Upper lobe of right lung (tissue), 1 donor: ENCODE measurements at places on chromosomes 1 and 21. TPM values are rescaled to one million over a fixed set of nuclear protein-coding genes. Genes with fewer than 3 reads are reported as not detected.

DNA sequence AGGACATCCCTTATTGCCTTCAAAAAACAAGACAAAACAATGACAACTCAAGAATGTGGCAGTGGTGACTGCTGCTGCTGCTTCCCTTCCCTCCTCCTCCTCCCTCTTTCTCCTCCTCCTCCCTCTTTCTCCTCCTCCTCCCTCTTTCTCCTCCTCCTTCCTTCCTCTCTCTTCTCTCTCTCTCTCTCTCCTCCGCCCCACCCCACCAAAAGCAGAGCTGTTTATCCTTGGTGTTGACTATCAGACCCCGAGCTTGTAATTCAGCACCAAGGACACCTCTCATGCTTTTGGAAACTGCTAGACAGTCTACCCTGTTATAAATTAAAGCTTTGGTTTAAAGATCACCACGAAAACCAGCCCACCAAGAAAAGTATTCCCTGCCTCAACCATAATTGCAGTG, 72.4 kb upstream of the IFNAR2 start:
- peaks cover 12% of the 10 kb centered on the region for H3K27me3 ChIP-seq
- H3K36me3 ChIP-seq: no peaks in the 10 kb centered on the region
- no peak for DNase-seq
- H3K27ac ChIP-seq: no peak overlapping the region
- no peaks in the 10 kb centered on the region for H3K4me1 ChIP-seq

NBPF4 gene
- not detected for total RNA-seq

GRCh38 chr21:33860332-33860879, 55.2 kb downstream of the ATP5PO start:
- no peaks in the 10 kb centered on the region for H3K27me3 ChIP-seq
- no peaks in the 10 kb centered on the region for H3K36me3 ChIP-seq
- DNase-seq: peak; percentile 46
- no peak overlapping the region for H3K27ac ChIP-seq
- H3K4me1 ChIP-seq: no peaks in the 10 kb centered on the region

GRCh38 chr1:2840036-2840809, 38.7 kb upstream of the TTC34 start:
- no peak for DNase-seq
- no peaks in the 10 kb centered on the region for H3K4me1 ChIP-seq
- H3K27me3 ChIP-seq: no peaks in the 10 kb centered on the region

GRCh38 chr1:67261680-67262079, 46.0 kb upstream of the IL12RB2 start:
- H3K36me3 ChIP-seq: no peaks in the 10 kb centered on the region
- no peak for DNase-seq
- no peak overlapping the region for H3K27ac ChIP-seq
- no peak overlapping the region for H3K4me3 ChIP-seq
- no peaks in the 10 kb centered on the region for H3K4me1 ChIP-seq

DNA sequence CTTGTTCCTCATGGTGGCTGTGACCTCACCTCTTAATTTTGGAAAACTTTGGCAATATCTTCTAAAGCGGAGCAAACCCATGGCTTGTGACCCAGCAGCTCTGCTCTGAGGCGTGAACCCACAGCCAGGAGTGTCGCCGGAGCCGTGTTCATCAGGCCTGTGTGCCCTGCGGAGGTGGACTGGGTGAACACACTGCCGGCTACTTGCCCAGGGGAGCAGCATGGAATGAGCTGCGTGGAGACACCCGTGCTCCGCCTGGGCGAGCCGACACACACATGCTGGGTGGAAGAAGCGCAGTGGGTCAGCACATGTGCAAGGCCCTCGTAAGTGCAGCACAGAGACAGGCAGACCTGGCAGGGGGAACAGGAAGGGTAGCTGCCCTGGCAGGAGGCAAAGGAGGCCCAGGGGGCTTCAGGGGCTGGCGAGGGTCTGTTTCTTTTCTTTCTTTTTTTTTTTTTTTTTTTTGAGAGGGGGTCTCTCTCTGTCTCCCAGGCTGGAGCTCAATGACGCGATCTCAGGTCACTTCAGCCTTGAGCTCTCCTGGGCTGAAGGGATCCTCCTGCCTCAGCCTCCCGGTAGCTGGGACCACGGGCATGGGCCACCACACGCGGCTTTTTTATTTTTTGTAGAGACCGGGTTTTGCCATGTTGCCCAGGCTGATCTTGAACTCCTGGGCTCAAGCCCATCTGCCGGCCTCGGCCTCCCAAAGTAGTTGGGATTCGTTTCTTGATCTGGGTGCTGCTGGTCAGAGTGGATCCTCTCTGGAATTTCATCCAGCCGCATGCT, 41.8 kb downstream of the AGPAT3 start:
- peak; percentile 60 for DNase-seq
- no peak overlapping the region for H3K4me3 ChIP-seq
- H3K27ac ChIP-seq: no peak overlapping the region
- peaks cover 8% of the 10 kb centered on the region for H3K36me3 ChIP-seq
- H3K27me3 ChIP-seq: no peaks in the 10 kb centered on the region

GPR37L1 gene
- 0.06 TPM for total RNA-seq

DNA sequence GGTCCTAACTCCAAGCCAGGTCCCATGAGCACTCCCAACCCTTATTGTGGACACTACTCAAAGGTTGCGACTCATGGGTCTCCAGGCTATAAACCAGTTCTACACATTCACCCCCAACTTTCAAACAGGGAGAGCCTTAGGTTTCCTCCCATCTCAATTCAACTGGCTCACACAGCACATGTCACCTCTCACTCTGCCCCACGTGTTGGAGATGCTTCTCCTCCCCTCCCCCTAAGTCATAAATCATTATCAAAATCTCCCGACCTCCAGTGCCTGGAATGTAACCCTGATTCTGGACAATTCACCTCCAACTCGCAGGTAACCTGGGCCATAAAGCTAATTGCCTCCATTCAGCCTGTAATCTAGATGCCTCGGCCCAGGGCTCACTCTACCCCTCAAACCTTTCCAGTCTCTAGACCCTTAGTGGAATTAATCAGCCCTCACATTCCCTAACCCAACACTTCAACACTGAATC, 595 bp downstream of the AK2 start:
- H3K4me3 ChIP-seq: peak overlapping the region; percentile 72
- DNase-seq: no peak
- peak overlapping the region; percentile 75 for H3K27ac ChIP-seq
- H3K27me3 ChIP-seq: no peaks in the 10 kb centered on the region

- H3K27ac ChIP-seq: no peak overlapping the region
- DNase-seq: no peak
- no peak overlapping the region for H3K4me3 ChIP-seq
- no peaks in the 10 kb centered on the region for H3K36me3 ChIP-seq
- no peaks in the 10 kb centered on the region for H3K27me3 ChIP-seq
- no peaks in the 10 kb centered on the region for H3K4me1 ChIP-seq
Observed at GRCh38 chr1:94002046-94002787, 93.0 kb upstream of the GCLM start.

EDN2 gene
- total RNA-seq: not detected

RHD gene
- not detected for total RNA-seq

CD2 gene
- total RNA-seq: 11.4 TPM

OR2M3 gene
- total RNA-seq: not detected

DNA sequence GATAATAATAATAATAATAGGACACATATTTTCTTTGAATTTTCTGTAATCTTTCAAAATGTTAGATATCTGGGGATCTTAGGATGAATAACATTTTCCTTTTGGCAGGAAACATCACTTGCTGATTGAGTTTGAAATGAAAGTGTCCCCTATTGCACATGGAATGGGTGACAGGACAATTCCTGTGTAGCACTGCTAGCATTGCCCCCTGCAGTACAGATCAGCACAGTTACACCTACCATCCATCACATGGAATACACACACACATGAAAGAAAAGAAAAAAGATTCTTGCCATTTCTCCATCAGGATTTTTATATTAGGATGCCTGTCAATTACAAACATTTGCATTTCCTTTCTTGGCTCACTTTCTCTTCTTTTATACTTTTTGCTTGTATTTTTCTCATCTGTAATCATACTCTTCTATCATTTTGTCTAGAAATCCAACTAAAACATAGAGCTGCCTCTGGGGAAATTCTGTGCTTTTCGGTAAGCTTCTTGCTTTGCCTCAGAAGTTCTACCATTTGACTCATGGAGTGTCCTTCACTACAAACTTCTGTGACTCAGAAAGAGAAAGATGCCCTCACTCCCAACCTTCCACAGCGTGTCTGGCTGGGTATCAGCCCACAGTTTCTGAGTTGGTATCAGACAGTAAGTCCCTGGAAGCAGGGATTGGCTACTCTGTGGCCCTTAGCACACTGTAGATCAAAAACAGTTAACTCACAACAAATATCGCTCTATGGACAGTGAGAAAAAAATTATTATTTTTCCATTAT, 641.2 kb downstream of the PTPRC start:
- no peaks in the 10 kb centered on the region for H3K36me3 ChIP-seq
- H3K27ac ChIP-seq: no peak overlapping the region
- no peaks in the 10 kb centered on the region for H3K4me1 ChIP-seq

- DNase-seq: no peak
- no peaks in the 10 kb centered on the region for H3K36me3 ChIP-seq
- H3K27me3 ChIP-seq: no peaks in the 10 kb centered on the region
- H3K4me3 ChIP-seq: no peak overlapping the region
- peaks cover 4% of the 10 kb centered on the region for H3K4me1 ChIP-seq
Observed at GRCh38 chr1:101188331-101188730, 48.5 kb upstream of the S1PR1 start.

DNA sequence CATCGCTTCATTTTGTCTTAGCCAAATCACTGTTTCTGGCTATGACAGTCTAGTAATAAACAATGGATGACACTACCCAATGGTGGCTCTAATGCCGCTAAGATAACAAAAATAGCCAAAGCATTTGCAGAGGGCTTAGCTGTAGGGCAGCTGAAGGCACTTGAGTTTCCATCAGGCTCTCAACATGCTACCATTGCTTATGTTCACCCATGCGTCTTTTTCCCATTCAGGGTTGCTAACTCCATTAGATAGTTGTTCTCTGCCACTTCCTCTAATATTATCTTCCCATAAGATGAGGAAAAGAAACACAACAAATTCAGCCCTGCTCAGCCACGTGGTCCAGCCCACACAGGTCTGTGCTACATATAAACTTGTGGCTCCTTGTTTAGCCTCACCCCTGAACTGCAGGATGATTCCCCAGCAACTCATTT, 159.6 kb downstream of the TOMM20 start:
- no peaks in the 10 kb centered on the region for H3K36me3 ChIP-seq
- DNase-seq: no peak
- H3K27me3 ChIP-seq: no peaks in the 10 kb centered on the region
- peaks cover 45% of the 10 kb centered on the region for H3K4me1 ChIP-seq
- H3K27ac ChIP-seq: peak overlapping the region; percentile 87

- H3K36me3 ChIP-seq: no peaks in the 10 kb centered on the region
- peaks cover 15% of the 10 kb centered on the region for H3K4me1 ChIP-seq
Observed at GRCh38 chr1:224182057-224182865, 779 bp upstream of the DEGS1 start.

- no peak for DNase-seq
- no peaks in the 10 kb centered on the region for H3K4me1 ChIP-seq
- H3K27ac ChIP-seq: no peak overlapping the region
- no peaks in the 10 kb centered on the region for H3K36me3 ChIP-seq
- no peaks in the 10 kb centered on the region for H3K27me3 ChIP-seq
Observed at GRCh38 chr1:236659792-236660587, 26.3 kb upstream of the ACTN2 start.

- no peak overlapping the region for H3K27ac ChIP-seq
- no peak overlapping the region for H3K4me3 ChIP-seq
- no peak for DNase-seq
- H3K27me3 ChIP-seq: no peaks in the 10 kb centered on the region
- H3K4me1 ChIP-seq: peaks cover 9% of the 10 kb centered on the region
Observed at GRCh38 chr1:172952516-172952915, 98.2 kb downstream of the TNFSF18 start.

- H3K27me3 ChIP-seq: no peaks in the 10 kb centered on the region
- no peak overlapping the region for H3K27ac ChIP-seq
- no peak overlapping the region for H3K4me3 ChIP-seq
- H3K4me1 ChIP-seq: peaks cover 10% of the 10 kb centered on the region
Observed at GRCh38 chr1:11286735-11287410, 13.9 kb downstream of the UBIAD1 start.
